COLO829 (cell line): ENCODE measurements at places on chromosomes 16 and 17.

DNA sequence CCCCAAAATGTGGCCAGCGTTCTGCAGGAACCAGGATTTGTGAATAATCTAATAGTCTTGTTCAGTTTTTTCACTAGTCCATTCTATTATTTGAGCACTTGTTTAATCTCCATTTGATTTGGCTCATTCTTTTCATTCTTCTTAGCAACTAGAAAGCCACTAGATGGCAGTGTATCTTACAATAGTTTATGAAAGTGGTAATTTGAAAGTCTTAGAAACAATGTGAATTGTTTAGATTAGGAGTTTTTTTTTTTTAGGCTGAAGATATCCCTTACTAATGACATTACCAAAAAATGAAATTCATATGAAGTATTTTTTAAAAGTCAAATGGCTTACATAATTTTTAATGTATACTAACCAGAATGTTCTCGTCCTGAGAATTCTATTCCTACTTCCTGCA, 6.7 kb downstream of the ERI2 start:
- DNase-seq = peak; percentile 17

- no peak for DNase-seq
Measured at GRCh38 chr16:6363896-6364607, 968.6 kb upstream of the RBFOX1 start.

DNA sequence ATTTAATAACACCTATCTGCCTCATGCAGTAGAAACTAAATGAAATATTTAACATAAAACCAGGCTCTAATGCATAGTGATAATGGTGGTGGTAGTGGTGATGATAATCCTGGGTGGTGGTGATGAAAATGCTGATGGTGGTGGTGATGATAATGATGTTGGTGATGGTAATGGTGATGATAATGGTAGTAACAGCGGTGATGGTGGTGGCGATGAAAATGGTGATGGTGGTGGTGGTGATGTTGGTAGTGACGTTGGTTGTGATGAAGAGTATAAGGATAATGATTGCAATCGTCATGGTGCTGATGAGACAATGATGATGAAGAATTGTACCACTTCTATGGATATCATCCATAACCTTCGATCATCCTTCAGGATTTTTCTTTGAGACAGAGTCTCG, 173.7 kb upstream of the CDH11 start:
- no peak for DNase-seq

- DNase-seq = no peak
Measured at GRCh38 chr17:35086931-35087573, 23.5 kb upstream of the RFFL start.

GRCh38 chr17:81412490-81413093, 17.3 kb downstream of the BAHCC1 start:
- no peak for DNase-seq

GRCh38 chr16:50640391-50640790, 40.7 kb downstream of the SNX20 start:
- DNase-seq = peak; percentile 57

- DNase-seq = no peak
Measured at GRCh38 chr17:41972571-41973407, 6.2 kb downstream of the CNP start.

GRCh38 chr17:13204607-13205237, 186.9 kb upstream of the ELAC2 start:
- DNase-seq = no peak

GRCh38 chr16:23742766-23743165, 12.1 kb upstream of the CHP2 start:
- DNase-seq = no peak

- DNase-seq = peak; percentile 4
Measured at GRCh38 chr16:75801307-75801706, 75.0 kb upstream of the CPHXL start.
